ENCODE measurements at places on chromosomes 6 and 20.

DNA sequence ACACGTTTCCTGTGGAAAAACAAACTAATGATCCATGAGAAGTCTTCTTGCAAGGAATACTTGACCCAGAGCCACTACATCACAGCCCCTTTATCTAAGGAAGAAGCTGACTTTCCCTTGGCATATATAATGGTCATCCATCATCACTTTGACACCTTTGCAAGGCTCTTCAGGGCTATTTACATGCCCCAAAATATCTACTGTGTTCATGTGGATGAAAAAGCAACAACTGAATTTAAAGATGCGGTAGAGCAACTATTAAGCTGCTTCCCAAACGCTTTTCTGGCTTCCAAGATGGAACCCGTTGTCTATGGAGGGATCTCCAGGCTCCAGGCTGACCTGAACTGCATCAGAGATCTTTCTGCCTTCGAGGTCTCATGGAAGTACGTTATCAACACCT is 35.4 kb downstream of the GCNT2 start:
- DNase-seq: no peak

- no peak for DNase-seq
Measured at GRCh38 chr6:166366921-166367320, 15.8 kb downstream of the MPC1 start.

GRCh38 chr6:135955099-135955498 is 103.6 kb downstream of the PDE7B start:
- DNase-seq: no peak

DNA sequence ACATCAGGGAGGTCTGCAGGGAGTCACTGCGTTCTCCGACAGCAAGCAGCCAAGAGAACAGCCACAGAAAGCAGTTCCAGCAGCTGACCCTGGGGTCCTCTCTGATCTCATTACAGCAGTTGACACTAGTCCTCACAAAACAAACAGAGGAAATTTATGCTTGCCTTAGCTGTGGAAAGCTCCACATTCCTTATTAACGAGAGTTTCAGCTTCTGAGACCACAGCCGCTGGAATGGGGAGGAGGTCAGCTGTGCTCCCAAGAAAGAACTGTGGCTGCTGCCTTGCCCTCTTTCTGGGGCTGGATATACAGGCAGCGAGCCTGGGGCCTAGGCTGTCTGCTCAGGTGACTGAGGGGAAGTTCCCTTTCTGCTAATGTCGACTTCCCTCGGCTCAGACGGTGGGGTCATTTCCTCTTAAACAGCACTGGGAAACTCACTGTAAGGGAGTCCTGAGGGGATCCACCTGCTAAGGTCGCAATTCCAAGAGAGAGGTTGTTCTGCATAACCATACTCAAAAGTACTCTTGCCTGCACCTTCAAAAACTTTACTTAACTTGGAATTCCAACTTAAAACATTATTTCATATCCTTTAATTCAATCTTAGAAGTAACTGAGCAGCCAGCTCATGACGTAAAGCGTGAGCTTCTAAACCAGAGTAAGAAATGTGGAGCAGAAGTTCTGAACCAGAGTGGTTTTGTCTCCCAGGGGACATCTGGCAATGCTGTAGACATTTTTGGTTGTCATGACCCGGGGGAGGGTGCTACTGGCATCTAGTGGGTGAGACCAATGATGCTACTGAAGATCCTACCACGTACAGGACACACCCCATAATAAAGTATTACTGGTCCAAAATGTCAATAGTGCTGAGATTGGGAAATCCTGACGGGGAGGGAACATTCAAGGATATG is 80.3 kb downstream of the BACH2 start:
- no peak for DNase-seq

- no peak for DNase-seq
Measured at GRCh38 chr6:154537511-154538325, 27.2 kb upstream of the CNKSR3 start.

- DNase-seq: no peak
Measured at GRCh38 chr20:23249541-23249940, 101.0 kb upstream of the NXT1 start.
